ENCODE measurements at places on chromosomes 1 and 21.
A peak's percentile ranks its signal among the peaks of the same experiment; 100 is the strongest.

DNA sequence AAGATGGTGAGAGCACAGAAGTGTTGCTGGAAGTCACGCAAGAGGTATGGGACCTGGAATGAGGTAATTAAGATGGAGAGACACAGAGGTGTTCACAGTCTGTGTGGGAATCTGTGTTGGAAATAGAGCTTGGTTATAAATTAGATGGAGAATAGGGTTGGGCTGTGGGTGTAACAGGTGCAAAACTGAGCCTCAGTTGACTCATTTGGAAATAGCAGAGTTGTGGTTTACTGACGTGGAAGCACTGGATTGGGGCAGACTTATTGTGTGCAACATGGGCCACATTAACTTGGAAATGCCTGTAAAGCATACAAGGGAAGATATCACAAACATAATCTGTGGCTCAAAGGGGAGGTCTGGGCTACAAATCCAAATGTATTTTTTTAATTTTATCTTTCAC, 13.0 kb downstream of the CAMSAP2 start:
- no peak for DNase-seq

GRCh38 chr1:18549906-18550305, 69.2 kb downstream of the KLHDC7A start:
- DNase-seq: no peak

DNA sequence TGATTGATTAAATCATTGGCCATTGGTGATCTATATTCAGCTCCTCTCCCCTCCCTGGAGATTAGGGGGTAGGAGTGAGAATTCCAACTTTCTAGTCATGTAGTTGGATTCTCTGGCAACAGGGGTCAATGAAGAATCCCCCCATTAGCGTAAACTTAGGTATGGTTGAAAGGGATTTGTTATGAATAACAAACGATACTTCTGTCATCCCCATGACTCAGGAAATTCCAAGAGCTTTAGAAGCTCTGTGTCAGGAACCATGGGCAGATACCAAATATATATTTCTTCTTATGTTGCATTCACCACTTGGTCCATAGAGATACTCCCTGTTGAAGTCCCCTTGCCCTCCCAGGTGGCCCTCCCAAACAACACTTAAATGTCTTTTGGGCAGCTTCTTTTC, 124.5 kb downstream of the DNM3 start:
- DNase-seq: no peak

GRCh38 chr21:42262831-42263231, 43.9 kb downstream of the ABCG1 start:
- DNase-seq: peak; percentile 80

DNA sequence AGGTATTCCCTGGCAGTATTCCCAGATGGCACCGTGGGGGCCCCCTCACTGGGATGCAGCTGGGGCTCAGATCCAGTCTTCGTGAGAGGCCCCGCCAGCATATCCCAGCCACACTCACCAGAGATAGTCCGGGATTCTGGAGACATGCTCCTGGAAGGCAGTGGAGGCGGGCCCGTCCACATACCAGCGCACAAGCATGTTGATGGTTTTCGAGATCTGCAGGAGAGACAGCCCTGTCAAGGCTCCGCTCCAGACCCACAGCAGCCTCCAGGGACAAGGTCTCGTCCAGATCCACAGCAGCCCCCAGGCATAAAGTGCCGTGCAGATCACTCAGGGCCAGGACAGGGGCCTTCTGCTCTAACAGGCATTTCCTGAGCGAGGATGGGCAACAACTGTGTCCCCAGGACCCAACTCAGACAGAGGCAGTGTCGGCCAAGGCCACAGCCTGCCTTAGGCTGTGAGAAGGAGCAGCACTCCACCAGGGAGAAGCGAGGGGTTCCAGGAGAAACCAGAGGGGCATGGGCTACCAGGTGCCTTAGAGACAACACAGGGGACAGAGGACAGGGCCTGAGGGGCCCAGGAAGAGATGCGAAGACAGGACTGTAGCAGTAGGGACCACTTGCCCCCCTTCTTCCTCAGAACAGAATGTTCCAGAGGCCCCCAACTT, 14.8 kb downstream of the LSS start:
- no peak for DNase-seq

DNA sequence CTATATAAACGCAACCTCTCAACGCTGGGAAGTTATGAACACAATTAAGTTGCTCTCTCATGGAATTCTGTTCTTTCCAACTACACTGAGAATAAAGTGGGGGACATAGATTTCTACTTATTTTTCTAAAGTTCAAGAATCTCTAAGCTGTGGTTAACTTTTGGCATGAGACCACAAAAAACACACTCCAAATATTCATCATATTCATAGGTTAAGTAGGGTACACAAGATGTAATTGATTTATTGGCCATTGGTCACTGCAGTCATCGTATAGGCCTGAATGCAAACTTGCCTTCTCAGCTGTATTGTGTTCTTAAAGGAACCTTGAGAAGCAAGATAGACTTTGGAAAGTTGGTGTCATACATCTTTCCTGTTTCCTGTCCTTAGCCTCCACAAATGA, 40.3 kb downstream of the PRRX1 start:
- DNase-seq: no peak

DNA sequence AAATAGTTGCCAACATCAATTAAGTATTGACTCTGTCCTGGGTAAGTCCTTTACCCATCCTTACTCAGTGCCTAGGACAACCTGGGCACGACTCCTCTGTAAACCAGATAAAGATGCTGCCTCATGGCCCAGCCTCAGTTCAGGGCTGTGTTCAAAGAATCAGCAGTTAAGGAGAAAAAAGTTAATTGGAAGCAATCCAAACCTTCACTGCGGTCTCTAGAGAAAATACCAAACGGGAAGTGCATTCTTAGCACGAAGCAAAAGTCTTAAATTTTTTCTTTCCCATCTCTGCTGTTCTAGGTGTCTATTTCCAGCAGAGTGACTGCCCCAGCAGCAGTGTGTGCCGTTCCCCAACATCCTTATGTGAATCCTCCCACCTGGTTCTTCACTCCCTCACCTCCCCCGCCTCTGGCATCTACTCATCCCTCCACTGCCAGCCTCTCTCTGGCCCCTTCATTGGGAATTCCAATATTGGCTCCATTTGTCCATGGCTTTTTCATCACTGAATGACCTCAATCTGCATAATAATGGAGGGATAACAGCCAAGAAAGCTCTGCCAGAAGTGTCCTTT, 23.2 kb downstream of the KANK4 start:
- no peak for DNase-seq

- no peak for DNase-seq
Measured at GRCh38 chr1:89943846-89944781, 50.8 kb upstream of the ZNF326 start.

DNA sequence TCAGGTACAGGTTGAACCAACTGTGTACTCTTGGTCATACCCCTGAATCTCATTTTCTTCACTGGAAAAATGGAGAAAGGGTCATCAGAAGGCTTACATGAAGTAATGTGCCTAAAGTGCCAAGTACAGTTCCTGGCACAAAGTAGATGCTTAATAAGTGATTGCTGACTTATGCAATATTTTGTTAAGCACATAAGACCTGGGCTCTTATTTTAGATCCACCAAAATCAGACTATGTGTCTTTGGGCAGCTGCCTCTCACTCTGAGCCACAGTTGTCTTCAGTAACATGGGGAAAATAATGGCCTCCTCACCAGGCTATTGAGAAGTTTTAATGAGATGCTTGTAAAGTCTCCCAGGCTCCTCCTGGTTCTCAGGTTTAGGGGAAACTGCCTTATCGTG, 74.3 kb upstream of the TRABD2B start:
- DNase-seq: no peak

DNA sequence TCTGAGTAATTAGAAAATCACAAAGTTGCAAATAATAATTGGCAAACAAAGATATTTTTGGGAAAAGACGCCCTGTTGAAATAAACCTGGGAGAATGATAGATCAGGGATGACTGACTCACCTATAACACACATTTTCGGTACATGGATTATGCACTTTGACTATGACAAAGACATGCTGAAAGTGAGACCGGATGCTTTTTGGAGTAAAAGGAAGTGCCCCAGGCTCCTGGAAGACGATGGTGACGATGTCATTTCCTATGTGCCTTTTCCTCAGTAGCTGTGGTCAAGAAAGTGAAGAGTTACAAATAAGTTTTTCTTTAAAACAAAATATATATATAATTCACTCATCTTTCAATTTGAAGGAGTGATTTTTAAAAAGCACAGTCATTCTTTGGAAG, 158.7 kb downstream of the SIPA1L2 start:
- DNase-seq: no peak

- DNase-seq: no peak
Measured at GRCh38 chr1:31715873-31716220, 12.0 kb upstream of the COL16A1 start.

DNA sequence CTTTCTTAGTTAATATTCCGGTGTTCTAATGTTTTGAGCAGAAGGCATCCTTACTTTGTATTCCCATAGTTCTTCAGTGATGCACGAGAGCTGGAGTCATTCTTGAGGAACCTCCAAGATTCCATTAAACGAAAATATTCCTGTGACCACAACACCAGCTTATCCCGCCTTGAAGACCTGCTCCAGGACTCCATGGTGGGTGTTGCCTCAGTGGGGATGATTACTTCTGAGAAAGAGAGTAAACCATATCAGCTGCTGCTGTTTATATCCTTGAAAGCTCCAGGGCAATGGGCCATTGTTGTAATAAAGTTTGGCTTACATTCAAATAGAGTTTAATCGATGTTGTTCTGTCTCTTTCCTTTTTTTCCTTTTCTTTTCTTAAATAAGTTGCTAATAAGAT, 93.1 kb downstream of the MACF1 start:
- DNase-seq: no peak

GRCh38 chr1:59355361-59355760, 58.5 kb downstream of the FGGY start:
- DNase-seq: no peak

DNA sequence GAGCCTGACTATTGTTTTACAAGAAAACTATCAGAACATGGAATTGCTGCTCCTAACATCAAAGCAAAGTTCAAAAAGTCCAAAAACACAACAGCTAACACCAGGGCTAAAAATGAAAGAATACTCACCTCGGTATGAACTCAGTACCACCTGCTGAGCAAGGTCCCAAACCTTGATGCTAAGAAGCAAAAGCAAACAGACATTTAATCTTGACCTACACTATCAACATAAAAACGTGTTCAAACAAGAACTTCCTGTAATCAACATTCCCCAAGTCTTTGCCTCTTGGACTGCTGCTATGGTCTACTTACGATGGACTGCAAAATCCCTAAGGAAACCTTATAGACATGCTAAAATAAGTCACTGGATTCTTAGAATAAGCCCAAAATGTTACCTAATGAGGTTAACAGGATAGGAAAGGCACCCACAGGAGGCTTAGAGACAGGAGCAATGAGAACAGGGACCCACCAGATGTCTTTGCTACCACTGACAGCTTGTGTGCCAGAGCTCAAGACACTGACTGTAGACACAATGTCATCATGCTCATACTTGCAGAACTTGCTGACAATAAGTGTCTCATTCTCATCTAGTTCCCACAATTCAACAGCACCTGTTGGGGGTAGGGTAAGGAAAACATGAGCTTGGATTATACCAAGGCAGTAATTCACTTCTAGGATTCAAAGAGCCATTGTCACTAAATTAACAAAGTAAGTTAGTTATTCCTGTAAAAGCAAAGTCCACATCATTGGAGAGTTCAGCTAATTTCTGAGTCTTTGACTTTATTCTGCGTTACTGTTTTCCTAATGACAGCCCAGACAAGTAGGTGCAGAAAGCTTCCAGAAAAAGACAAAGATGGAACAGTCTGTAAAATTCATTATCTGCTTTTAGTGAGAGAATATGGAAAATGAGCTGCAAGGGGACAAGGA, 1.8 kb downstream of the WDR77 start:
- DNase-seq: no peak

DNA sequence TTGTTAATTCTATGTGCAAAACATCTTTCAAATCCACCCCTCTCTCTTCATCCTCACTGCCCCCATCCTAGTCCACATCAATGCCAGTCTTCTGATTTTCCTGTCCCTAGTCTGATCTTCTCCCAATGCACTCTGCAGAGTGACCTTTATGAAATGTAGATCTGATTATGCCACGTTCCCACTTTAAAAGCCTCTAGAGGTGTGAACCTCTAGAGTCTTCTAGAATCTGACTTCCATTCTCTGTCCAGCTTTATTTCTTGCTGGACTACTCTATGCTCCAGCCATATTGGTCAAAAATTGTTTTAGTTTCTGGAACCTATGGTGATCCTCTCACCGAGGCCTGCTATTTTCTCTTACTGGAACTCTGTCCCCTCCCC, 32.5 kb downstream of the ZNF648 start:
- DNase-seq: no peak

GRCh38 chr1:198841477-198841876, 202.6 kb downstream of the PTPRC start:
- DNase-seq: no peak

- DNase-seq: no peak
Measured at GRCh38 chr1:86233403-86233802, 76.8 kb upstream of the COL24A1 start.

DNA sequence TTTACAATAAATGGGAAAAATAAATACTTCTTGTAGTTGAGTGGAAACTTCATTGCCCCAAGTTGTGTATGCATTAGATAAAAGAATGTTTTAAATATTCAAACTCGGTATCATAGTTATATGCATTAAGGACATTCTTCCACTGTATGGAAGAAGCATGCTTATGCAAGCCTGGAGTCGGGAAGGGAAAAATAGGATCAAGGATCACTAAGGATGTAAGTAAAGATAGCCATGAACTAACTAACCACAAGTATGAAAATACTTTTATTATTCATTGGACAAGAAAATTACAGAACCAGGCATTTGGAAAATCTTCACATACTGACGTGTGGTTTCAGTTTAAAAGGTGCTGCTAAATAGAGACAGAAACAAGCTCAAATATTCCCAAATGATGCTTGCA, 26.9 kb upstream of the DPYD start:
- DNase-seq: no peak

DNA sequence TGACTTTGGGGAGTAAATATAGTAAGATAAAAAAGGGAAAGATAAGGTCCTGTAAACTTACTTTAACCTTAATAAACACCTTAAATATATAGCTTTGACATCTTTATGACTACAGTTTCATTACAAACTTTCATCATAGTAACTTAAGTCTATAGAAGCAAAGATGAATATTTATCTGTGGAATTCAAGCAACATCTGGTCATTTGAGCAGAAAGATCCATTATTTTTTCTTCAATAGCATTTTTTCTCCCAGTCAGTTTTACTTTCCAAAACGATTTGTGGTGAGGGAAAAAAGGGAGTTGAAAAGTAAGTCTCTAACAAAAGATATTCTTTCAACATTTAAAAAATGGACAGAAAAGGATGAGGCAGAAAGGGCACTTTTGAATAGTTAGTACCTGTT, 69.0 kb downstream of the HMCN1 start:
- DNase-seq: no peak

GRCh38 chr1:235027076-235027861, 101.4 kb downstream of the TOMM20 start:
- DNase-seq: no peak

GRCh38 chr1:167454894-167455785, 63.2 kb downstream of the CD247 start:
- DNase-seq: peak; percentile 77

GRCh38 chr21:14901482-14901958, 163.3 kb downstream of the NRIP1 start:
- DNase-seq: no peak

All from H54 (cell line).